ENCODE measurements at places on chromosomes 5 and 9.

DNA sequence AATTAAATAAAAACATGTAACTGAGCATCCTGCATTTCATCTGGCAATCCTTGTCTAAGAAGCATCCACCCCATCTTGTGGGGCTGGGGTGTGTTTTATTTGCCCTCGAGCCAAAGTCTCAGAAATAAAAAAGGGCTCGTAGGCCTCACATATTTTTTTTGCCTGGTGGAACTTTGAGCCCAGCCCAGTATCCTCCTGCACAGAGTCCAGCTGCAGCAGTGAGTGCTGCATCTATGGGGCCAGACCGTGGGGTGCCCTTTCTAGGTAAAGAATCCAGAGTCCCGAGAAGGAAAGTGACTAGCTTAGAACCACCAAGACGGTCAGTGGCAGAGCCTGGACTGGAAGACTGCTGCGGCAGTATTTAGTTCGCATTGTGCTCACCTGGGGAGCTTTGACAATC is 33.1 kb downstream of the NEURL1B start:
- no peak for DNase-seq

- no peak for DNase-seq
These were observed 554.8 kb upstream of the SGCD start for GRCh38 chr5:155772009-155772662.

DNA sequence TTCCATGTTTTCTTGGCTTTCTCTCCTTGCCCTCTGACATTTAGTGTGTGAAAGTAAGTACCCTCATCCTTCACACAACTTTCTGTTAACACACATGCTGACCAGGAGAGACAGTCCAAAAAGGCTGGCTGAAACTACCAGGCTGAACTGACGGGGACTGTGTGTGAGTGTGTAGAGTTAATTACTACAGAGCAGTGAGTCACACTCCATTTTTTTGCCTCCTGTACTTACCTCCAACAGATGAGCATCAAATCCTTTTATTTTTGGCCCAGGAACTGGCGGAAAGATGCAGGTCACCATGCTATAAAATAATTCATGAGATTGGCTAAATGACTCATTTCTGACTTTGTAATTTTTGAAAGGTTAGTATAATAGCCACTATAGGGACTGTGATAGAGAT is 20.2 kb upstream of the AGXT2 start:
- no peak for DNase-seq

- no peak for DNase-seq
These were observed 67.9 kb downstream of the PSMB7 start for GRCh38 chr9:124347206-124347967.

DNA sequence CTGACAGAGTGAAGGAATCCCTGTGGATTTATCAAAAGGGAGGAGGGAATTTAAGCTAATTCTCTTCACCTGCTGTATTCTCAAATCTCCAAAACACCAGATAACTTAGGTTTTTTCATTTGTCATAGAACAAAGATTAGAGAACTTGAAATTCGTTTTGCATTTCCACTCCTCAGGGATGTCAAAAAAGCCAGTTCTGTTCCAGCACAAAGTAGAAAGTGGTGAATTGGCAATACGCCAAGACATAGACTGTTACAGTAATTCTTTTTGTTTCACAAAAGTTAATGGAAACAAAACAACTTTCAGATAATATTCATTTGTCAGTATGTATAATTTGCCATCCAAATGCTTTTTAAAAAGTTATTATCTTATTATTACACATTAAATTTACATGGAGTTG is 15.0 kb downstream of the S1PR3 start:
- DNase-seq, result no peak

GRCh38 chr5:113526421-113526820 is 12.9 kb downstream of the YTHDC2 start:
- DNase-seq, result no peak

All from BJ (cell line).